NCI-H2081 (cell line): ENCODE measurements at places on chromosomes 6 and 20.

- no peak for DNase-seq
These were observed 317.3 kb upstream of the CNR1 start for GRCh38 chr6:88483424-88483823.

GRCh38 chr6:10719296-10719963 lies 3.4 kb upstream of the TMEM14C start:
- peak; percentile 10 for DNase-seq

- no peak for DNase-seq
These were observed 39.7 kb upstream of the CCDC167 start for GRCh38 chr6:37539171-37540028.

DNA sequence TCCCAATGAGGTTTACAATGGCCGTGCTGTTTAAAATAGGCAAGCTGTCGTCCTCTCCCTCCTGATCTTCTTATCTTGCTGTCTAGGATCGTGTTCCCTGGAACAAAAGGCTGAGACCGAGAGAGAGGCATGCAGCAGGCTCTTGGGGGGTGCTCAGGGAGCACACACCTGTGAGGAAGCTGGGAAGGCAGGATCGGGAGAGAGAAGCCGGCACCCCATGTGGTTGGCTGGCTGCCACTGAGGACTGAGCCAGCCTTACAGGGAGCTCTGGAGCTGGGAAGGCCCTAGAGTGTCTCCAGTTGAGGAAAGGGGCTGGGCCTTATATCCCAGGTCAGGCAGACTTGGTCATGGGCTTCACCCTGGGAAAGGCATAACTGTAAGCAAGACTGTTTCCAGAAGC lies 184.2 kb downstream of the LY86 start:
- DNase-seq = no peak

DNA sequence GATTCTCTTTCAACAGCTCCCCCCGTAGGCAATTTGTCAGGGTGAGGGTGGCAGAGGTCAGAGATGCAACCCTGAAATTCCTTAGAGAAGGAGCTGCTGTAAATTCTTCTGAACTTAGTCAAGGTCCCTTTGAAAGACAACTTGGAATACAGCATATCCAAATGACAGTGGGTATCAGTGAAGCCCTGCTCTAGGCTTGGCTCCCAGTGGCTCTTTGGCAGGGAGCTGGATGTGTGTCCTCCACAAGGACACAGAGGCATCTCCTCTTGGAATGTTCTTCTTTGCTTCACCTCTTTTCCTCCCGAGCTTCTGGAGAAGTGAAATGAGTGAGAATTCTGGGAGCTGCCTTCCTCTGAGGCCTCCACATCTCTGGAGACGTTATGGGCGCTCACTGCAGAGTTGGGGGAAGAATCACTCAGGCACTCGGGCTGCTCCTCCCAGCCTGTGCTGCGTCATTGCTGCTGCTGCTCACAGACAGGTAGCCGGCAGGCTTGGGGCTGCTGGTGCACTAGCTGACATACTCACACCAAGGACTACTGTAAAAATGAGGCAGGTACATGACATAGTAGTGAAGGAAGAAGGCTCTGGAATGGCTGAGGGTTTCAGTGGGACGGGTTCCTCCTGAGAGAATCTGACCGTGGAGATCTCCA lies 34.1 kb downstream of the DYNLT1 start:
- DNase-seq = no peak

DNA sequence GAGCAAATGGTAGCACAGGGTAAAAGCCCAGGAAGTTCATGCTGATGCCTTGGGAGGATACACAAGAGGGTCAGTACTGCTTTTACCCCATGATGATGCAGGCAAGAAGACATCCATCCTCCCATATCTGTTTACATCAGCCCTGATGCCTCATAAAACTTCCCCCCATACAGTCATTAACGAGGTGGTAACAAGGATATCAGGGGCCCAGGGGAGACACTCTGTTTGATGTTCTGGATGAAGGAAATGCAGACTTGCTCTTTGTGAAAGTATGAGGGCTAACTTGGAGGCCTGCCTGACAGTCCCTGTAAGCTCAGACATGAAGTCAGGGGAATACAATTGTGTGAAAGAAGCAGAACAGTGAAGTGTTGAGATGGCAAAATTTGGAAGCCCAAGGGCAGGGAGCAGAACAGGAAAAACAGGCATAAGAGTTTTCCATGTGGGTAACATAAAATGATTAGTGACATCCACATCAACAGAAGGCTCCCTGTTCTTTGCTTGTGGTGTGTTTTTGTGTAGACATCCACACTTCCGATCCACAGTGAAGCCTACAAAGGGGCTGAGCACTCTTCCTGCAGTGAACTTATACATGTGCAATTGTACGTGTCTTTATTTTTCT lies 813.4 kb downstream of the MAFB start:
- DNase-seq = no peak

DNA sequence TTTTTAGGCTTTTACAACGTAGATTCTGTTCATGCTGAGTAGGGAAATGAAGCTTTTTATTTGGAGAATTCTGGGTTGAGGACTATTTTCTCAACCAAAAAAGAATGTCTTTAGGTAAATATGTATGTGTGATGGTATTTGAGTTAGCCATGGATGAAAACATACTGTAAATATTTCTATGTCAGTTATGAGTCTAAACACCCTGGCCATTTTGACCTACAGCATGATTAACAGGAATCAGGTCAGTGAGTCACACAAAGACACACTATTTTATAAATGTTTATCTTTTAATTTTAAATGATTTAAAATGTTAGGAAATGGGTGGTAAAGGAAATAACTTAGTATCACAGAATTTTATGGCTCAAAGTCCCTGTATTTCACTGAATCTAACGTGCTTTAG lies 851.7 kb upstream of the MAP3K7 start:
- DNase-seq = no peak

DNA sequence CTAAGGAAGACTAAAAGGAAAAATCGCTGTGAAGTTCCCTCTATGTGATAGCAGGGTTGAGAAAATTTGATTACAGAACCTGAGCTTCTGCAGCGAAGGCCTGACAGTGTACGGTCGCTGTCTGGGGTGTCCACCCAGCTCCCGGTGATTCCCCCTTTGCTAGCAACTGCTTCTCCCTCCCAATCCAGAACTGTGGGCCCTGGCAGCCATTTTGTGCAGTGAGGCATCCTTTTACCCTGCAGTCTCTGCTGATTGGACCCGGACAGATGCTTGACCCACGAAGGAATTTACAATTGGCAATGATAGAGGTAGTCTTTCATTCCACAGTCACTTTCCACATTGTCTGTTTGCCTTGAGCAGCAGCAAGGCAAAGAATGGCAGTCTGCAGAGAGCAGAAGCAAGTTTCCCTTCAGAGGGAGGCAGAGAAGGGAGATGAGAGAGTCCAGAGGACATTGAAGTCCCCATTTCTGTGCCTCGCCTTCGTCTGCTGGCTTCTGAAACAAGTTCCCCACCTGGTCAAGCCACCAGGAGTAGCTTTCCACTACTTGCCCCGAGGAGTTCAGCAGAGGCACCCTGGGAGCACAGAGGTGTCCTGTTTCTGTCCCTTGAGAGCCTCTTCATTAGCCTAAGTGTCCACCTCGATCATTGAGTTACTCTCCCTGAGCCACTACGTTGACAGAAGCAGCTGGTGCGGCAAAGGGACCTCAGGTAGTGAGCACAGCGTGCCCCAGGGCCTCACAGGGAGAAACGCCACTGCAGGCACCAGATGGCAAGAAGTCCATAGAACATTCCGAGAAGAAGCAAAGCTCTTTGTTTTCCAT lies 370.3 kb downstream of the NRN1 start:
- no peak for DNase-seq

DNA sequence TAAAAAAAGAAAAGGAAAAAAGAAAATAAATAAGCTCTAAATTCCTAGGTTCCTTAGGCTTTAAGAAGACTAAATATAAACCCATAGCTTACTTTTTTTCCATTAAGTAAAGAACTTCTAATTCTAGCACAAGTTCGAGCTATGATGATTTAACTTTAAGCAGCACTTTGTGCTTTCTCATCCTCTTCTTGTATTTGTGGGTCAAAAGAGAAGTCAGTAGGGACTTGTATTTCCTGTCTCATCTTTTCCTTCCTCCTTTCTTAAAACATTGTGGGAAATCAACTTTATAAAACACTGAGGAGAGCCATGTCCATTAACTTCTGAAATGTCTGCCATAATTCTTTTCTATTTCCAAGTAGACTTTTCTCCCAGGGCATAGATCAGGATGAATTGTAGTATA lies 637.7 kb upstream of the CITED2 start:
- DNase-seq = no peak

DNA sequence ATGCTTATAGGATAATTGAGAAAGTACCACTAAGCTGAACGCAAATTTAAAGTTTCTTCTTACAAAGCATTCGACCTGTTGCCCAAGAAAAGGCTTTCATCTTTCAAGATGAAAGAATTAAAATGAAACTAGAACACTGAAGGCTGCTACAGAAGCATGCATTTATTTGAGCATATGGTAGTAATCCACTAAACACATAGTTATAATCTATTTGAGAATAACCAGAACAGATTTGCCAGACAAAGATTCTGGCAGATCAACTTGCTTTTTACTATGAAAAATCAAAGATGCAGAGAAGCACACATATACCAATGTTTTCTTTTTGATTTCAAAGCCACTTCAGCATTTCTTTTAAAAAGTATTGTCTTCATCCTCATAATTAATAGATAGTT lies 412.2 kb downstream of the UTRN start:
- DNase-seq = no peak

- DNase-seq = no peak
These were observed 30.3 kb downstream of the CEBPB start for GRCh38 chr20:50220894-50221365.

GRCh38 chr6:53048431-53049195 lies 16.6 kb upstream of the FBXO9 start:
- no peak for DNase-seq

- DNase-seq = no peak
These were observed 11.1 kb upstream of the TCF15 start for GRCh38 chr20:621125-621756.

- no peak for DNase-seq
These were observed 54.7 kb downstream of the SMOC2 start for GRCh38 chr6:168495636-168496035.

GRCh38 chr6:13769655-13770053 lies 44.7 kb downstream of the MCUR1 start:
- DNase-seq = no peak

DNA sequence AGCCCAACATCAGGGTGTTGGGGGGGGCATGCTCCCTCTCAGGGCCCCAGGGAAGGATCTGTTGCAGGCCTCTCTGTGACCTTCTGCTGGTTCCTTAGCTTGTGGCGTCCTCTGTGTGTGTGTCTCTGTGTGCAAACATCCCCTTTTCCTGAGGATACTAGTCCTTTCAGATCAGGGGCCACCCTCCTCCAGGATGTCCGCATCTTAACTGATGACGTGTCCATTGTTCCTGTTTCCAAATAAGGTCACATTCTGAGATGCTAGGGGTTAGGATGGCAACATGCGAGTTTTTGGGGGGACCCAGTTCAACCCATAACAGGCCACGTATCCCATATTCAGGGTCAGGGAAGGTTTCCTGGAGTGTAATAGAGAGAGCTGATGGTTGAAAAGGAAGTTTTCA lies 40.9 kb downstream of the GMPR start:
- no peak for DNase-seq
